ENCODE measurements at places on chromosomes 3 and 15.

DNA sequence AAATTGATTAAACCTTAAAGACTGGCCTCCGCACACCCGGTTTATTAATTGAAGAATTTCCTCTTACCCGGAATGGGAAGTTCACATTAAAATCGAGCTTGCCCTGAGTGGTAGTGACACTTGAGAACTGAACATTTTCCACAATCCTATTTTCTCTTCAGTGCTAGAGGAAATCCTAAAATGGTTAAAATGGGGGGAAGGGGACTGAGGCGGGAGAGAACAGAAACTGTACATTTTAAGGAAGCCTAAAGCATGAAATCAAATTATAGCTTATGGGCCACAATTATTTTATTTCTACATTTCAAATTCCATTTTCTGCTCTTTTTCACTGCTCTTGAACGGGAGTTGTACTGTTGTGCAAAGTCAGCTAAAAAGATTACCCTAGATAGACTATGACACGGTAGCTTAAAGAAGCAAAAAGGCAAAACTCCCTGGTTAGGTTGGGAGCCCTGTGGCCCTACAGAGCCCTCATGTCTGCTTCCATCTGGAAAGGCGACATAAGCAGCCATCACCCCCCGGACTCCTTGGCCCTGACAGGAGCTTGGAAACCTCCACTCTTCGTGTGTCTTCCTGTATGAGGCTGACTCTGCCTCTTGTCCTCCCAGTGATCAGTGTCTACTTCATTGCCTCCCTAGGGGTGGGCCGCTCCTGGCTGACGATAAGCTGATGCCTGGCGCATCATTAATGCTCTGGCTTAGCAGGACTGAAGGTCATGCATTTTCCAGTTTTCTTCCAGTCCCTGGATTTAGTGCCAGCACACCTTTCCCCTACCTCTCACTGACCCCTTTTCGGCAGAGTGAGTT, 79.3 kb downstream of the EEFSEC start:
- DNase-seq = no peak

GRCh38 chr3:28758115-28758514, 409.5 kb upstream of the AZI2 start:
- DNase-seq = no peak

DNA sequence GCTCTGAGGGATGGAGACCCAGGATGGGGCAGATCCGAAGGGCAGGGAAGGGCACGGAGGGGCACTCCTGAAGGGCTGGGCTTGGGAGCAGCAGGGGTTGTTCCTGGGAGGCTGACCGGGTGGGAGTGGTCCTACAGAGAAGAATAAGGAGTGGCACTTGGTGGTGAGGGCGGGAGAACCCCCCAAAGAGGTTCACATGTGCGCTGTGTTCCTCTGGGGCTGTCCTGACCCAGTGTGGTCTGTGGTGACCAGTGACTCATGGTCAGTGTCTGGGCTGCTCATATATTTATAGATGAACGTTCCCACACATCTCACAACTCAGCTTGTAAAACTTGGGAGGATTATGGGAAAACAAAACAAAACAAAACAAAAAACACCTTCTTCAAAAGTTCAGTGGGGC, 10.0 kb downstream of the TRPM1 start:
- DNase-seq = no peak

DNA sequence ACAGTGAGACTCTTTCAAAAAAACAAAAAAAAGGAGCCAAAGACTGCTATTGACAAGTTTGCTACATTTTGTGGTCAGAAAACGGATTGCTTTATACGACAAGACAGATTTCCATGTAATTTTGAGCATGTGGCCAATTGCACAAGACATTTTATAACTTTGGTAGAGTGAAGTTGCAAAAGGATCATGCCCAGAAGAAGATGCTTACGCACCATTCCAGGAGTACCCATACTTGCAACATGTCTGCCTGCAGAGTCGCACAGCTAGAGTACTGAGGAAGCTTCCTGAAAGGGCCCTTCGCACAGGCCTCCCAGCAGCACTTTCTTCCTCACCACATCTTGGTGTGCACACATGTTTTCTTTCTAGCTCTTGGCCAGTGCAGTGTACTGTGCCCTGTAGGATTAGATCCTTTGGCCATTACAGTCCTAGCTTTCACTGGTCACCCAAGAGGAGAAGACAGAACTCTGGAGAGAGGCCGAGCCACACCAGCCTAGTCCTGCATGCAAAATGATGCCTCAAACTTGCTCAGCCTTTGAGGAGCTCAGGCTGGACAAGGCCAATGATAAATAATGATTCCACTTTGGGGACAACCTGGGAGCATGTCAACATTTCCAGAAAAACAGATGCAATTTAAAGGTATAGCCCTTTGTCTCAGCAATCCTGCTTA, 11.7 kb downstream of the CHDH start:
- no peak for DNase-seq

GRCh38 chr3:187979564-187979963, 174.4 kb upstream of the LPP start:
- DNase-seq = no peak

- DNase-seq = no peak
Measured at GRCh38 chr3:190205739-190206138, 85.0 kb upstream of the P3H2 start.

DNA sequence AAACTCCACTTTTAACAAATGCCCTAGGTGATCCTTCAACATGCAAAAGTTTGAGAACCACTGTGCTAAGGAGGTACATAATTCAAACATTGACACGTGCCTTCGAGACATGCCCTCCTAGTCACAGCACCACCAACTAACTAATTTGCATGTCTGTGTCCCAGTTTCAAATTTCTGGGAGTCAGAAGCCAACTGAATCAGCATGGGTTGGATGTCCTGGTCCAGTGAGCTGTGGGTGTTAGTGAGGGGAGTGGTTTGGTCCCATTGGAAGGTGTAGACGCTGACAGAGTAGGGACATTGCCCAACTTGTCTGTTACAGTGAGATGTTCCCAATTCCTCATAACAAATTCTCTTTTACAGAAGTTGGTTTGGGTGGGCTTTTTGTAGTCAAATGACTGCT, 67.3 kb upstream of the ADPGK start:
- no peak for DNase-seq

GRCh38 chr3:151750181-151750580, 16.5 kb downstream of the AADACL2 start:
- no peak for DNase-seq

DNA sequence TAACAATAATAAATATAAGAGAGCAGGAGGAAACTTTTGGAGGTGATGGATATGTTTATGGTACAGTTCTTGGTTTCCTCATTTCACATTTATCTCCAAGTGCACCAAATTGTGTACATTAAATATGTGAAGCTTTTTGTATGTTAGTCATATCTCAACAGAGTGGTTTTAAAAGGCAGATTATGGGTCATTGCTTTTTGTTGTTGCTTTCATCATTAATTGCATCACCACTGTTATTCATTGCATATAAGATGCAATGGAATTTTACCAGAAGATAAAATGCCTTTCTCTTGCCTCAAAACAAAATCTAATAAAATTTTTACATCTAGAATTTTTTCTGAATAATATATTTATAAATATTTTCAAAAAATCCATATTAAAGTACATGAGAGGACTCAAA, 1198.9 kb upstream of the GBE1 start:
- DNase-seq = no peak
